ENCODE measurements at places on chromosomes 4 and X.

DNA sequence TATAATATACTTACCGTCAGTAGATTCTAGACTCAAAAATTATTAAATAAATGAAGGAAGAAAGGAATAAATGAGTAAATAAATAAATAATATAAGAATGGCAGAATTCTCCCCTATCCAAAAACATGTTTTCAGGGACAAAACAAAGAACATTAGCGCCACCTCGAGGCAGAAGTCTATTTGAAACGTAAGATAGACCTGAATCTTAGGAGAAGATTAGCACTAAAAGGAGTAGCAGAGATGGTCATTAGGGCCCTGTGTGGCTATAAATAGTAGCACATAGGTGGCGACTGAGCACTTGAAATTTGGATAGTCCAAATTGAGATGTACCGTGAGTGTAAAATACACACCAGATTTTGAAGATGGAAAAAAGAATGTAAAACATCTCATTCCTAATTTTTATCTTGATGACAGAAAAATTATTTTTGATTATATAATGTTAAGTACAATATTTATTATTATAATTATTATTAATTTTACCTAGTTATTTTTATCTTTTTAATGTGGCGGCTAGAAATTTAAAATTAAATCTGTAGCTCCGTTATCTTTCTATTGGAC lies 24.3 kb upstream of the SRD5A3 start:
- peak; percentile 79 for DNase-seq

- DNase-seq: no peak
Measured at GRCh38 chrX:117397844-117398243, 718.8 kb downstream of the KLHL13 start.

- no peak for DNase-seq
Measured at GRCh38 chr4:860561-860960, 34.6 kb upstream of the CPLX1 start.

DNA sequence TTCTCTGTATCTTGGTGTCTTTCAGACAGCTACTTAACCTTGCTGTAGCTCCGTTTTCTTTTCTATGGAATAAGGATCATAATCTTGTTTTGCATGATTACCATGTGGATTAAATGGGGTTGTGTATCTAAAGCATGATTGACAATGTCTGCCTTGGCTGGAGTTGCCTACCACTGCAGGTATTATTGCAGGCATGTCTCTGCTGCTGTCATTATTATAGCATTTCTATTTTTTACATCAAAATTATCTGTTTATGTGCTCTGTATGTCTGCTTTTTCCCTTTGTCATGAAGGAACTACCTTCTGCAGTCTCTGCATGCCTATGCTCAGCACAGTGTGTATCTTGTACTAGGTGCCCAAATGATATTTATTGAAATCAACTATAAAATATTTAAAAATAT lies 95.9 kb upstream of the TAPT1 start:
- DNase-seq: no peak

- DNase-seq: no peak
Measured at GRCh38 chrX:17380221-17380620, 5.2 kb downstream of the NHS start.

DNA sequence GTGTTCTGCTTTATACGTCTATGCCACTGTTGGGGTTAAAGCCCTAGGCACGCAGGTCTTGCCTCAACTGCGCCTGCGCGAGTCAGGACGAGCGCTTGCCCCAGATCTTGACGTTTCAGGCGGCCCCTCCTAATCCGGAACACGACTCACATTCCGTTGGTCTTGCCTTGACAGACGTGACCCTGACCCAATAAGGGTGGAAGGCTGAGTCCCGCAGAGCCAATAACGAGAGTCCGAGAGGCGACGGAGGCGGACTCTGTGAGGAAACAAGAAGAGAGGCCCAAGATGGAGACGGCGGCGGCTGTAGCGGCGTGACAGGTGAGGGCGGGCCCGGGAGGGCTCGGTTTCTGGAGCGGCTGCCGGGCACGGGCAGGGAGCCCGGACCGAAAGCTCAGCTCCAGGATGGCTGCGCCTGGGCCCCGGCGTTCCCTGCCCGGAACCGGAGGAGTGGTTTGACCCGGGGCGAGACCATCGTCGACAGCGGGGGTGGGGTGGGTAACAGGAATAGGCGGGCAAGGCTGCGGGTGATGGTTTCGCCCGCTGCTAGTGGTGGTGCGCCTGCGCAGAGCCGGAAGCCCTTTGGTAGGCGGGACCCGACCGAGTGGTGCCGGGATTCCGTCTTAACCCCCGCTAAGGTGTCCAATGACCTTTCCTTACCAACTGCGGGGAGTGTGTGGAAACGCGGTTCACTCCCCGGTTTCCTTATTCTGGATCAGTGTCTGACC lies at the start of gene ARAF:
Gene ARAF (plus strand): TSS at position 272 of the 725 bp plus-strand sequence. CDS start 1,763 bp downstream, outside the sequence.
- DNase-seq: peak; percentile 99

GRCh38 chr4:53693408-53693807 lies 102.1 kb upstream of the LNX1 start:
- no peak for DNase-seq

DNA sequence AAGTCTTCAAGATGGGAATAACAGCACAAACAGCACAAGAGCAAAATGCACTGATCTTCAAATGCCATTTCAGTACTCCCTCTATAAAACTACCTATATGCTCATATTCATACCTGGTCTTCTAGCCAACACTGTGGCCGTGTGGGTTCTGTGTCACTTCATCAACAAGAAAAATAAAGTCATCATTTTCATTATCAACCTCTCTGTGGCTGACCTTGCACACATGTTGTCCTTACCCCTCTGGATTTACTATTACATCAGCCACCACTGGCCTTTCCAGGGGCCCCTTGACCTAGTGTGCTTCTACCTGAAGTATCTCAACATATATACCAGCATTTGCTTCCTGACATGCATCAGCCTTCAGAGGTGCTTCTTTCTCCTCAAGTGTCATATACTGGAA lies 59.6 kb upstream of the GPR174 start:
- no peak for DNase-seq

DNA sequence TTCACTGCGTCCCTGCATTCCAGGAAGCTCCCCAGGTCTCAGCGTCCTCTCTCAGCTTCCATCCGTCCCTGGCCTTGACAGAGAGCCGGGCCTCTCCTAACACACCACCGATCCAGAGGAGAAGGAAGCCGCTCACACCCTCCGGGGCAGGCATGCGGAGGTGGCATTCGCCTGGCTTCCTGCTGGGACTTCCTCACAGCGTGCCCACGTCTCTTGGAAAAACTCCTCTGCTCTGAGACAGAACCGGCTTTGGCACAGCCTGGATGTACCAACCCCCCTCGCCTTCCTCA lies 3.2 kb downstream of the CTAG2 start:
- DNase-seq: no peak

DNA sequence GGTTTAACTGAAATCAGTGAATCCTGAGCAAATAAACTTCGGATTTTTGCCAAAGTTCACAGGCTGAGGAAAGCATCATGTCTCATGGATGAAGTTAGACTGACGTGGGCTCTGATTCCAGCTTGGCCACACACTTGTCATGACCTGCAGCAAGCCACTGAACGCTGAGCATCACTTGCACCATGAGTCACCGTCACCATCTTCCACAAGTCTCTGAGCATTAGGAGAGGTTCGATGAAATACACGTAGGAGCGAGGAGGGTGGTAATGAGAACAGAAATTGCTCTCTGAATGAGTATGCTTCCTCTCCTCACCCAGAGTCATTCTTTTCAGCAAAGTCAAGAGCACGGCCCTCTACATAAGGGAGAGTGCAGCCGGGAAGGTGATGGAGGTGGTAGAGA lies 3.8 kb upstream of the TRIML2 start:
- DNase-seq: no peak

DNA sequence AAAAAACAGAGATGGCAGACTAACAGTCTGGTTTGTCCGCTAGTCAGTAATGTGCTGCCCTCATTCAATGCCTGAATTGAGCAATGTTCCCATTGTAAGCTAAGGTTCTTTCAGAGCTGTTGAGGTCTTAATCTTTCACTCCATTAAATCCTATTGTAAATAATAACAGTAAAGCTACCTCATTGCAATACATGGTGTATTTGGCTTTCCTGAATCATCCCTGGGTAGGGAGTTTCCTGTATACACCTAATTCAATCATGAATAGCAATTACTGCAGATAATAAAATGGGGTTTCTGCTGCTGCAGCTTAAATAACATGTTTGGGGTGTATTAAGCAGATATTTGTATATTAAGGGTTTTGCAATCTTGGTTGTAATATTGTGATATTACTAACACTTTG lies 1100.2 kb upstream of the INTU start:
- DNase-seq: no peak
